ENCODE measurements at places on chromosomes 1 and 21.

GRCh38 chr1:11680270-11681070 is 478 bp downstream of the MAD2L2 start:
- DNase-seq: peak; percentile 3

GRCh38 chr1:10717296-10718082 is 79.0 kb downstream of the CASZ1 start:
- DNase-seq: no peak

DNA sequence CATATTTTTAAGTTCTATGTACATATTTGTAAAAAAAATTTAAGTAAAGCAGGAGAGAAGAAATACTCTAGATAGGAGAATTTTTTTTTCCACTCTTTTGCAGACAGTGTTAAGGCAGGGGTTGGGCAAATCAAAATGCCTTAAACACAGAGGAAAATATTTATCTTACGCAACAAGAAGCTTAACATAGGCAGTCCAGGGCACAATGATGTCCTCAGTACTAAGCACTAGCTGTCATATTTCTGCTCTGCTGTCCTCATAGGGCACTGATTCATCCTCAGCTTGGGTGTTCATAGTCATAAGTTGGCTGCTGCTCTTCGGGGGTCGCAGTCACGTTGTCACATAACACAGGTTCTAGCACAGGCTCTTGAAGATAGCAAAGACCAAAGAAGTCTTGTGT is 247.4 kb downstream of the PTBP2 start:
- DNase-seq: no peak

GRCh38 chr1:64909031-64909430 is 57.3 kb downstream of the JAK1 start:
- no peak for DNase-seq

DNA sequence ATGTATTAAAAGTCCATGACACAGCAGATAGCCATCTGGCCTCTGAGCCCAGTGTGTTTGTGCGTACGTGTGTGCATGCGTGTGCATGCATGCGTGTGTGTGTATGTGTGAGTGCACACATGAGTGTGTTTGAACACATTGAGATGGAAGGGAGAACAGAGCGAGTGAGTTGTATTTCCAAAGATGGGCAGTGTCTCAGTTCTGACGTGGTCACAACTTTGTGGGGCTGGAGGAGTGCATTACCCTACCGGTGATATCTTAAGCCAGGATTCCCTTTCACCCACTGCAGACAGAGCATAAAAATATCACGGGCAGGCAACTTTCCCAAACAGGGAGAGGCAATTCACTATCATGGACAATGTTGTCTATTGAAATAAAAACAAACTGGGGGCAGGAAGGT is 27.8 kb downstream of the IRF2BP2 start:
- DNase-seq: no peak

DNA sequence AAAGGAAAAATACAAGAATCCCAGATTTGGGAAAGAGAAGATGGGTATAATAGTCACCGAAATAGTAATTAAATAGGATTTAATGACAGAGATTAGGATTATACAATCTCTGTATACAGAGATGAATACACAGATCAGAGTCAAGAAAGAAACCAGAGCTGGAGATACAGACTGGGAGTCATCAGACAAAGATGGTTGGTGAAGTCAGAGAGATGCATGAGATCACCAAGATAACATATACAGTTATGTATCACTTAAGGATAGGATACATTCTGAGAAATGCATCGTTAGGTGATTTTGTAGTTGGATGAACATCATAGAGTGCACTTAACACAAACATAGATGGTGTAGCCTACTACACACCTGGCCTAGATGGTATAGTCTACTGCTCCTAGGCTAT is 49.8 kb downstream of the VCAM1 start:
- no peak for DNase-seq

GRCh38 chr1:34372891-34373290 is 196.2 kb downstream of the C1orf94 start:
- DNase-seq: no peak

- DNase-seq: no peak
Measured at GRCh38 chr1:246184503-246184902, 322.6 kb downstream of the SMYD3 start.

DNA sequence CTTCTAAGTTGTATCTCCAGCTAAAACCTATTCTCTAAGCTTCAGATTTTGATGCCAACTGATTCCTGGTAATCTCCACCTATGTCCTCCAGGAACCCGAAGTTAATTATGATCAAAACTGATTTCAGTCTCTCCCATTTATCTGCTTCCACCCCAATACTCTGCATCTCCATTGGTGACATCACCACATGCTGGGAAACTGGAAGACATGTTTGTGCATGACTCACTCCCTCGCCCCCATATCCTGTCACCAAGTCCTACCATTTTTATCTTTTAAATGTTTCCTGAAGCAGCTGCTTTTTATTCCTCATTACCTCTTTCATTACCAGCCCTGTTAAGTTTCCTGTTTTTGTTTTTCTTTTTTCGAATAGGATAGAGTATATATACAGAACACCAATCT is 228.5 kb downstream of the LRRC40 start:
- no peak for DNase-seq

DNA sequence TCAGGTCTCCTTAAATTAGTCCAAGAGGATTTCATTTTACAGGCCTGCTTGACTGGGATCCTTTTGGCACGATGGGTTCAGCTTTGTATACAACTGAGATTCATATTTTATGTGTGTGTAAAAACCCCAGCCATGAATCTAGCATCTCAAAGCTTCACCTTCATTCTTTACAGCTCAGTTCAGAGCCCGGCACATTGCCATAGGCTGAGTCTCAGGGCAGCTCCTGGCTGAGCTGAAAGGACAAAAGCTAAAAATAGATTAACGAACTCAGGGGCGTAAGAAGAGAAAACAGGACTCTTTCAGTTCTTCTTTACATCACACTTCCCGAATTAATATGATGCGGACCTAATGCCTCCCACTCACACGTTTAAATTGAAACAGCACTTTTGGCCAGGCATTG is 262.8 kb upstream of the PBX1 start:
- no peak for DNase-seq

GRCh38 chr1:244854166-244854565 is 10.2 kb downstream of the HNRNPU start:
- no peak for DNase-seq

GRCh38 chr21:45290948-45291612 is 3.4 kb upstream of the POFUT2 start:
- no peak for DNase-seq

- no peak for DNase-seq
Measured at GRCh38 chr1:32977546-32978087, 13.0 kb upstream of the RNF19B start.

DNA sequence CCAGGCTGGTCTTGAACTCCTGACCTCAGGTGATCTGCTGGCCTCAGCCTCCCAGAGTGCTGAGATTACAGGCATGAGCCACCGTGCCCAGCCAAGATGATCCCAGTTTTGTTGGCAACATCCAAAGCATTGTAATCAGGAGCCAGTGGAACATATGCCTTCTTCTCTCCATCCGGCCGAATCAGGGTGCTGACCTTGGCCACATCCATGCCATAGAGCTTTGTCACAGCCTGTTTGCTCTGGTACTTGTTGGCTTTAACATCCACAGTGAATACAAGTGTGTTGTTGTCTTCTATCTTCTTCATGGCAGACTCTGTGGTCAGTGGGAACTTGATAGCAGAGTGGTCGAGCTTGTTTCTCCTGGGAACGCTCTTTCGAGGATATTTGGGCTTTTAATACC is 17.1 kb downstream of the TNFRSF8 start:
- DNase-seq: no peak
